A172 (cell line): ENCODE measurements at places on chromosomes 2 and 18.

GRCh38 chr2:106058469-106059137, 135.5 kb downstream of the UXS1 start:
- no peak for DNase-seq

DNA sequence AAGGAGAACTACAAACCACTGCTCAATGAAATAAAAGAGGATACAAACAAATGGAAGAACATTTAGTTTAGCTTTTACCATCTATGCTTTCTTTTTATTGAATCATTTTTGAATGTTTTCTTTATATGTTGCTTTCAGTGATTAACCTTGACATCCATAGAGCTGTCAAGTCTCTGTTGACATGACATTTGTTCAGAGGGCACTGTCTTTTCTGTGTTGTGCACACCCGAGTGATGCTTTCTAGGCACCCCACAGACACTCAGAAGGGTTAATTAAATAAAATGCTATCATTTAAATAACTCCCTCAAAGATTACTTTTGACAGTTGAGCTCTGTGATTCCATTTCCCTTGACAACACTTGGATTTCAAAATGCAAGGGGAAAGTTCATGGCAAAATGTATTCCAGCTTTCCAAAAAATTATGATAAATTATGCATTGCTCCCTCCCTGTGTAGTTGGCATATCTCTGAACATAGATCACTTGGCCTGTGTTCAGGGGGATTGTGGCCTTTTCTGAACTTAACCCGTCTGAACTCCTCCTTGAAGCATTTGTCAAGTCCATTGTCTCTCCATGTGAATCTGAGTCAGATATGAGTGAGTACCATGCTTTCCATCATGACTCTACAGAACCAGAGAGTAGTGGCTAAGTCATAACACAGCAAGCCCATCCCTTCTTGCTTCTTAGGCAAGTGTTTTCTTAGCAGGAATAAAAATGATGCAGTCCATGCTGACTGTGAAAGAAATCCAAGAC, 372.6 kb downstream of the RPRM start:
- DNase-seq: peak; percentile 22

- no peak for DNase-seq
These were observed 125.4 kb downstream of the RGPD3 start for GRCh38 chr2:106342831-106343251.

DNA sequence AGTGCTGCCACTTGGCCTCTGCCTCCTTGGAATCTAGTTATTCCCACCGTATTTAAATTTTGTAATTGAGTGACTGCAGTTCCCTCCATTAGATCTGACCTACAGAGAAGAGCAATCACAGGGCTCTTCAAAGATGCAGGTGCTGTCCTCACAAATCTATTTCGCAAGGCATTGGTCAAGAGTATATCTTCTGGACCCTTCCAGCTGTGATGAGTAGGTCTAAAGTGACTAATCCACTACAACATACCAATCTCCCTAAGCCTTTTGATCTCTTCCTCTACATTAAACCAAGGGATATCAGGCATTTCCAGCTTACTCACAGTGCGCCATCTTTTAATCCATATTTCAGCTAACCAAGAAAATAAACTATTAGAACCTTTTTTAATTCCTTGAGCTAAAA, 65.1 kb upstream of the COL3A1 start:
- DNase-seq: peak; percentile 6

DNA sequence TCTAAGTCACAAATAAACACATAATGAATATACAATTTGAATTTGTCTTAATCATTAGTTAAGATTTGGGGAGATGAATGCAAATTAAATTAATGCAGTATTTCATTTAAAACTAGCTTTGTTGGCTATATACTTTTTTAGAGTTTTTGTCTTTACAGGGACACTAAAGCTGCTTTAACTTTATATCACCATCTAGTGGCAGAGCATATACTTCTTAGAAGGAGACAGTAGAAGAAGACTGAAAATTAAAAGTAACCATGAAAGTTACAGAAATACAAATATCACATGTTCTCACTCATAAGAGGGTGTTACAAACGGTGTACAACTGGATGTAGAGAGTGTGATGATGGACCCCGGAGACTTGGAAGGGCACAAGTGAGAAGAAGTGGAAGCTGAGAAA, 268.3 kb upstream of the NETO1 start:
- DNase-seq: no peak

GRCh38 chr2:201768918-201769317, 11.8 kb downstream of the ALS2 start:
- DNase-seq: peak; percentile 15

DNA sequence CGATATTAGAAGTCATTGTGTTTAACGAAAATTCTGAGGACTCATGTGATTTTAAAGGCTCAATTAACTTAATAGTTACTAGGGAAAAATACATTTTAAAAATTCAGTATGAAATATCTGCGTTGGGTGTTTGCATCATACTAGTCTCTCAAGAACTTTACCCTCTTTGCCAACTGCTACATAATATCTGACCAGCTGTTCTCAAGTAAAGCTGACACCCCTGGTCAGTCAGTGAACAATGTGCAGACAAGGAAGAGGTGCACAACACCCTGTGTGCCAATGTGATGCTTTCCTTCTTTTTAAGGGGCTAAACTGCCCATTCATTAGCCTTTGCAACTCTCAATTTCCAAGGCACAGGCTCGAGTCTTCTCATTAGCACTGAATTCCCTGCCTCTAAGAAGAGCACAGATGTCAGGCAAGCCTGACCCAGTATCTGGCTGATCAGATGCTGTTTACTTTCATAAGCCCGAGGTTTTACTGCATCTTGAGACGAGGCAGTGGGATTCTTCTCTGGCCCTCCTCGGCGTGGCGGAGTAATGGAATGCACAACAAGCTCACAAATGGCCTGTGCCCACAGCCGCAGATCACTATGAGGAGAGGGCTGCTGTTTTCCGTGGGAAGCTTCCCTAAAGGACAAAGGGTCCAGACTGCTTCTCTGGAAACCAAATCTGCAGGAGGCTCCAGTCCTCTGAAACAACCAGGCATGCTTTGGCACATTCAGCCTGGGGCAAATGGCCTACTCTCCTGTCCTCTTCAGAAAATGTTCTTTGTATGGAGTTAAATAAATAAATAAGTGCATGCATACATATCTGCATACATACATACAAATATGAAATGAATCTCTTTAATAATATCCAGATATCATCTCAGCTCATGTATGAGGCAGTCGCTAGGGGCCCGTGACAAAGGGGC, 240.3 kb downstream of the ZNF521 start:
- DNase-seq: no peak

DNA sequence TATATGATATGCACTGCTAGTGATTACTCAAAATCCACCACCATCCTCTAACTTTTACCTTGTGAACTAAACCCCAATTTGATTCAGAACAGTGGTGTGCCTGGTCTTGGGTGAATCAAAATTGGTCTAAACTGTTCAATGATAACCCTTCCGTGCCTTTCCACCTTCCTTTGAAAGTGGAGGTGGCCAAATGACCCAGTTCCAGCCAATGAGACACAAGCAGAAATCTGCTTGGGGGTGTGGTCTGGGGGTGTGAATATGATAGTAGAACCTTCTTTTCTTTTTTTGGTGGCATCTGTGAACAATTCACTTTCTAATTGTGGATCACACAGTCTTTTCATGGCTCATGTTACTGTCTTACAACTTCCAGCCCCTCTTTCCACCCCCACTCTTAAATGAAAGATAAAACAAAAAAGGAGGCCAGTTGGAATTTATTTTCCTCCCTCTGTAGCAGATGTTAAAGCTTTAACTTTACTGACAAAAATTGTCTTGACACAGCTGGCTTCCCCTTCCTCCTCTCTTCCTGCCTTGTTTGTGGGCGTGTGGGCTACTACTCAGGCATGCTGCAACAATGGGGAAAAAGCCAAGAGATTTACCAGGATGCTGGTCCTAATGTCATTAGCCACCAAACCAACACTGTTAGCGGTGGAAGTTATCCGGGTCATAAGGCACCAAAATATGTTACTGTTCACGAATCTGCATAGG, 58.8 kb upstream of the ANKRD44 start:
- DNase-seq: no peak

DNA sequence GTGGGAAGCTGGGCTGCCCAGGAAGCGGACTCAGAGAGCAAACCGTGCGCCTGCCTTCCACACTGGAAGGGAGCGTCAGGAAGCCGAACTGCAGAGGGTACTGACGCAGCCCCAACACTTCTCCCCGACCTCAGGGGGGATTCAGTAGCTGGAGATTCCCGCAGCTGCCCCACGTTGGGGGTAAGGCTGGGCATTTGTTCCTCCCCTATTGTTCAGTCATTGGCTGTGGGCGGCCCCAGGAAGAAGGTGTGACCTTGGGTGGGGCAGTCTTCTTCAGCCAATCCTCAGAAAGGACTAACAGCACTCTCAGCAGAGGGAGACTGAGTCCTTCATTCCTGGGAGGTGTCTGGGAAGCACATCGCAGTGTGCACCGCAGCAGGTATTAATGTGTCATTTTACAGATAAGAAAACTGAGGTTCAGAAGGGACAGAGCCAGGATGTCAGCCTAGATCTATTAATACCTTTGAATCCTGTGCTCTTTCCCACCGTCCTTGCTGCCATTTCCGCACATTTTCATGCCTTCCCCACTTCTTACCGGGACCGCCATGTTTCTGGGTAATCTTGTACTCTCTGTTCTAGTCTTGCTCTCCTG, 12.1 kb upstream of the C18orf32 start:
- DNase-seq: no peak

- peak; percentile 67 for DNase-seq
These were observed 55.0 kb upstream of the MCFD2 start for GRCh38 chr2:46970334-46971288.

DNA sequence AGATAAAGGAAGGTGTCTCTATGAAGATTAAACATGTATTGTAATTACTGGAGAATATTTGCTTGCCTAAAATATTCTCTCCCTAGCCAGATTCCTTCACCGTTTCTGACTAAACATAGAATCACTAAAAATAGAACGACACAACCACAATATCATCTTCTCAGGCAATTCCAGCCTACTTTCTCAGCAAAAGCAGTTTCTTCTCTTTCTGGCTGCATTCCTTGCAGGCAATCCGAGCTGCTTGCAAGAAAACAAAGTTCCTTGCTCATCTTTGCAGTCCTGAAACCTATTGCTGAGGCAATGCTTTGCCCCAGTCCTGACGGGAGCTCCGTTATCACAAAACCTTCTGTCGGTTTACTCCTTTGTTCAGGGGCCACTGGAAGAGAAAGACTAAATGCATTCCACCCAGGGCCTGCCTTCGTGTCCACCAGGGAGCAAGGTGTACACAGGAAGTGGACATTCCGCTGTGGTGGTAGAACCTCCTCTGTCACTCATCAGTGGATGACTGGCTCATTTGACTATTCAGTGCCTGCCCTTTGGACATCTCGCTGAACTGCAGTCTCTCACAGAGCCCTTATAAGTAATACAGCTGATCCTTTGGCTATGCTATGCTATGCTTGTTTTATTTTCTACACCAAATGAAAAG, 239.2 kb upstream of the DOK6 start:
- DNase-seq: peak; percentile 22

- DNase-seq: no peak
These were observed 274.4 kb upstream of the SLC14A2 start for GRCh38 chr18:45340884-45341283.

DNA sequence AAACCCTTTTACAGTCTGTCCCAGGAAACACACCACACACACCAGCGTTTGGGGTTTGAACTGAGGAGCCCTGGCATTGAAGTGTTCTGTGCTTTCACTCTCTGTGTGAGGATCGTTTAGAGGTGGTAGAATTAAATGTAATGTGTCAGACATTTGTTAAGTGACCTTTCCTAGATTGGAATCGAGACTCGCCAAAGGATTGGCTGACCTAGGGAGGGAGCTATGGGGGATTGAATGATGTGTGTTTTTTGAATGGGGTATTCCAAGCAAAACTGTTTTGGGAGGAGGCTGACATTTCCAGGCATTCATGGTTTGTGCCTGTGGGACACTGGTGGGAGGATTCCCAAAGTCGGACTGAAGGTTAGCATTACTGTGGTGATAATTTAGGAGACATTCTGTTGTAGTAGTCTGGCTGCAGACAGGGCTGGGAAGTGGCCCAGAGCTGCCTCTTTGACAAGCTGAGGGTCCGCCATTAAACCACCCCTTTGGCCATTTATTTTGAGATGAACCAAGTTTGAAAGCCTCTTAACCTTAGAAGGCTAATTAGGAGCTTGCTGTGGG, 1.7 kb downstream of the MYO1B start:
- no peak for DNase-seq

GRCh38 chr2:86430368-86430767, 10.8 kb upstream of the KDM3A start:
- no peak for DNase-seq

- peak; percentile 74 for DNase-seq
These were observed 99.3 kb downstream of the SPTBN1 start for GRCh38 chr2:54555318-54555837.

DNA sequence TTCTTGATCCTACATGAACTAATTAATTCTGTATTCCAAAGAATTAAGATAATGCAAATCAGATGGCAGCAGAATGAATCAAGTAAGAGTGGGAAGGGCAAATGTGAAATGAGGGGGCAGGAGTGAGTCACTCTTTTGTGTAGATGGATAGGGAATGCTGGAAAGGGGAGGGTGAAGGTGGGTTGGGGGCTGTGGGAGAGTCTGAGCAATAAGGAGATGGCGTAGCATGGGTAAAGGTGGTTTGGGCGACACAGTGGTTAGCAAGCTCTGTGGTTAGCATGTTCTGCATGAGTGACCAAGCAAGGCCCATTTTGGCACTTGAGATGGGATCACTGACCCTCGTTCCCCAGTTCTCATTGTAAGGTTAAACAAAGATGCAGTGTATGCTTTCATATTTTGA, 20.4 kb downstream of the GPD2 start:
- no peak for DNase-seq

GRCh38 chr2:202636213-202636513, 1.4 kb downstream of the FAM117B start:
- no peak for DNase-seq

GRCh38 chr2:187964746-187965145, 326.9 kb upstream of the GULP1 start:
- no peak for DNase-seq

GRCh38 chr18:23661735-23662308, 889 bp downstream of the ANKRD29 start:
- no peak for DNase-seq

- no peak for DNase-seq
These were observed 650.4 kb downstream of the RNF144A start for GRCh38 chr2:7567646-7568045.

DNA sequence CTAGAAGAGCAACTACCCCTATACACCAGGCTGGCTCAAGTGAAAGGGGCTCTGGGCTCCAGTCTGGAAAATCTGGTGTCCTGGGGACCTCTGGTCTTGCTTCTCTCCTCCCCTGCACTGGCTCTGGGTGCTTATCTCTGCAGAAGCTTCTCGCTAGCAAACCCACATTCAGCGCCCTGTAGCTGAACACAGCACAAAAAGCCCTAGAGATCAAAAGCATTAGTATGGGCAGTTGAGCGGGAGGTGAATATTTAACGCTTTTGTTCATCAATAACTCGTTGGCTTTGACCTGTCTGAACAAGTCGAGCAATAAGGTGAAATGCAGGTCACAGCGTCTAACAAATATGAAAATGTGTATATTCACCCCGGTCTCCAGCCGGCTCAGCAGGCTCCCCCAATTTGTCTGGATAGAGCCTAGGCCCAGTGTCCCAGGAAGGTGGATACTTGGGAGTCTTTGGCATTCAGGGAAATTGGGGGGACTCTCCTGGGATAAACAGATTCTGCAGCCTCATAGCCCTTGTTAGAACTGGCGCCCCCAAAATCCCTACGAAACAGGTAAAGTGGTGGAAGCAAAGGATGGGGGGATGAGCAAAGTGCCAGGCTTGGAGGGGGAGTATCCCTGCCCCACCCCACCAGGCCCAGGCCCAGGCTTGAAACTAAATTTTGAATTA, 2.5 kb upstream of the HOXD4 start:
- no peak for DNase-seq

GRCh38 chr18:60568220-60568619, 195.6 kb upstream of the MC4R start:
- DNase-seq: peak; percentile 25

GRCh38 chr18:72863754-72864153, 4.0 kb downstream of the NETO1 start:
- DNase-seq: no peak
